Stimulated activated CD4-positive, alpha-beta T cell treated with anti-CD3 and anti-CD28 coated beads, Interleukin-1b, Interleukin-23, amount 100 ng/mL, for 24 hours (primary cell): ENCODE measurements at places on chromosomes 1 and 21.

DNA sequence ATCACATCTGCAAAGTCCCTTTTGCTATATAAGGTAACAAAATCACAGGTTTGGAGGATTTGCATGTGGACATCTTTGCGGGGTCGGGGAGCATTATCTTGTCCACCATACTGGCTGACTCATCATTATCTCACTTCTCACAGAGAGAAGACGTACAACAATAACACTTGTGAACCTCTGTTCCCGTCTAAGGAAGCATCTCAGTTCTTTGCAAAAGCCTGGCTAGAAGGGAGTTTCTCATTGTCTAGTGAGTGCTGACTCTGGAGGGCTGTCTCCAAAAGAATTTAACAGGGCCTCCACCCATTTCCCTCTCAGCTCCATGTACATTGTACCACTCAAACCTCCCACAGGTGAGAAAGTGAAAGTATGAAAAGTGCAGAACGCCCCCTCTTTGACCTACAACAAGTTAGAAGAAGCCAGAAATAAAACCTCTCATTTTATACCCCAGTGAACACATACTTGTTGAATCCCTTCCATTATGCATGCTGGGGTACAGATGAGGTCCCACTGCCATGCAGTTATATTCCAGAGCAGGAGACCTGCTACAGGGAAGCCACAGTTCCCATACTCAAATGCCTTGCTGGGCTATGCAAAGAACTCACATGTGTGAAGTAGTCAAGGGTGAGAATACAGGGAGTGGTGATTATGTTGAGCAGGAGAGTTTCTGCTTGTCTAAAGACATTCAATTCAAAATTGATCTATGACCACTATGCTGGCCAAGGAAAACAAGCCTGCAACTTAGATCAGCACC is 121.7 kb upstream of the PRDX6 start:
- no peak for DNase-seq

GRCh38 chr1:27591622-27592021 is 12.3 kb downstream of the AHDC1 start:
- DNase-seq, result no peak

DNA sequence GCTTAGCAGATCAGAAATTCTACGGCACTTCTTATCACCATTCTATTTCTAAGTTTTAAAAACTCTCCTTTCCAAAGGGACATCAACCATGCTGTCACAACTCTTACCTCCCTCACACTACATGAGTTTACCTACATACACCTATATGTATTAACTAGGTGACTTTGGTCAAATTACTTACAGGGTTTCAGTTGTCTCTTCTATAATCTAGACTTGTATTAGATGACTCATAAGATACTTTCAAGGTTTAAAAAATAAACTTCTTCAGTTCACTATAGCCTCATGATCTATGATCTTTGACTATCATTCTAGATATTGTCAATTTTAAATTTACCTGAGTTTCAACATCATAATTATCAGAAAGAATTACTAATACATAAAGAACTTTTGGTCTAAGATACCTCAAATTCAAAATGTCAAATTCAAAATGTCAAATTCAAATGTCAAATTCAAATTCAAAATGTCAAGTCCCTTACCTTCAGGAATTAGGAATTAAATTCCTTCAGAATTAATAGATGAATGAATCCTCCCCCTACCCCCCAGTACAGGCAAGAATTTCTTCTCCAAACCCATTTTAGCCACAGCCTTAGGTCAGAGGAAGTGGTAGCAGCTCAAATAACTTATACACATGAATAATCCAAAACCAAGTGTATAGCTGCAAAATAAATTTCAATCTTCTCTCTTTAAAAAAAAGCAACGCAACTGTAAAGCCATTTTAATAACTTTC is 31.1 kb downstream of the OTUD7B start:
- DNase-seq, result no peak

- DNase-seq, result peak; percentile 46
These were observed 35.8 kb downstream of the SLC2A1 start for GRCh38 chr1:42922687-42923366.

DNA sequence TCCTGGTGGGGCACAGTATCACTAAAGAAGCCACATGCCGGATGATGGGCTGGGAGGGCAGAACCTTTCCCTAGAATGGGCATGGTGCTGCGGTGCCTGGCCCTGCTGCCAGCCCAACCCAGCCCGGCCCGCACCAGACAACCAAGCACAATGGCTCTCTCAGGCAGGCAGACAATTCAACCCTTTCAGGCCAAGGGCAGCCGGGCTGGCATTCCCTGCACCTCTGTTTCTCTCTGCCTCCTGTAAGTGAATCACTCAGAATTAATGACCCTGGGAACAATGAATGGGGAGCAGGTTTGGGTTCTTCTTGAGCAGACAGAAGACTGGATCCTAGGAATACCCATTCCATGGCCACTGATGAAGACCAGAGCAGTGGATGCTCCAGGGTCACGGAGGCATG is 41.0 kb upstream of the IFFO2 start:
- no peak for DNase-seq
